ENCODE measurements at places on chromosomes 3 and 15.
A peak's percentile ranks its signal among the peaks of the same experiment; 100 is the strongest.

DNA sequence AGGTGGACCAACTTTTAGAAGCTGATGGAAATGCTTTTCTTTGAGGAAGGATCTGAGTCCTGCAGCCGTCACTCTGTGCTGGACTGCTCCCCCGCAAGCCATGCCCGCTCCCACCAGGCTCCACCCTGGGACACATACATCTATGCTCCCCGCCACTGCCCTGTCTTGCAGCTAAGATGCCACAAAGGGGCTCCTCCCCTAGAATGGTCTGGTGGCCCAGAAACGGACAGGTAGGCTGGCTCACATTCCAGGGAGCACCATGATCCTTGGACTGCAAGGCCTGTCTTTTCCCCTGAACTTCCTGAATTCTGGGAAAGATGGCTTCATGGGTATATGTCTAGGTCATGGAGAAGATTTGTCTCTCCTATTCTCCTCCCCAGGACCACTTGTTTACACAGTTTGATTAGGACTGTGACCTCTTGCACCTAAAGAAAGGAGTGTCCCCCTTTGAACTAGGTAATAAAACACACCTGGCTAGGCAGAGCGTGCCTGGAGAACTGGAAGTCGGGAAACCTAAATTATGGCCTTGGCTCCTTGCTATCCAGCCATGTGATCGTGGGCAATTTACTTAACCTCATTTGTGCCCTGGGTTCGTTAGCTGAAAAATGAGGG is 220.9 kb upstream of the BHLHE40 start:
- DNase-seq: no peak

GRCh38 chr3:124352149-124352539 is 360.2 kb upstream of the ROPN1 start:
- DNase-seq: no peak

- no peak for DNase-seq
Measured at GRCh38 chr15:56798639-56799038, 65.3 kb upstream of the ZNF280D start.

DNA sequence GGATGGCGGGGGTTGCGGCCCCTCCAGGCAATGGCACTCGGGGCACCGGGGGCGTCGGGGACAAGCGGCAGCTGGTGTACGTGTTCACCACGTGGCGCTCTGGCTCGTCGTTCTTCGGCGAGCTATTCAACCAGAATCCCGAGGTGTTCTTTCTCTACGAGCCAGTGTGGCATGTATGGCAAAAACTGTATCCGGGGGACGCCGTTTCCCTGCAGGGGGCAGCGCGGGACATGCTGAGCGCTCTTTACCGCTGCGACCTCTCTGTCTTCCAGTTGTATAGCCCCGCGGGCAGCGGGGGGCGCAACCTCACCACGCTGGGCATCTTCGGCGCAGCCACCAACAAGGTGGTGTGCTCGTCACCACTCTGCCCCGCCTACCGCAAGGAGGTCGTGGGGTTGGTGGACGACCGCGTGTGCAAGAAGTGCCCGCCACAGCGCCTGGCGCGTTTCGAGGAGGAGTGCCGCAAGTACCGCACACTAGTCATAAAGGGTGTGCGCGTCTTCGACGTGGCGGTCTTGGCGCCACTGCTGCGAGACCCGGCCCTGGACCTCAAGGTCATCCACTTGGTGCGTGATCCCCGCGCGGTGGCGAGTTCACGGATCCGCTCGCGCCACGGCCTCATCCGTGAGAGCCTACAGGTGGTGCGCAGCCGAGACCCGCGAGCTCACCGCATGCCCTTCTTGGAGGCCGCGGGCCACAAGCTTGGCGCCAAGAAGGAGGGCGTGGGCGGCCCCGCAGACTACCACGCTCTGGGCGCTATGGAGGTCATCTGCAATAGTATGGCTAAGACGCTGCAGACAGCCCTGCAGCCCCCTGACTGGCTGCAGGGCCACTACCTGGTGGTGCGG is 1.9 kb downstream of the CHST2 start:
- DNase-seq: peak; percentile 32

DNA sequence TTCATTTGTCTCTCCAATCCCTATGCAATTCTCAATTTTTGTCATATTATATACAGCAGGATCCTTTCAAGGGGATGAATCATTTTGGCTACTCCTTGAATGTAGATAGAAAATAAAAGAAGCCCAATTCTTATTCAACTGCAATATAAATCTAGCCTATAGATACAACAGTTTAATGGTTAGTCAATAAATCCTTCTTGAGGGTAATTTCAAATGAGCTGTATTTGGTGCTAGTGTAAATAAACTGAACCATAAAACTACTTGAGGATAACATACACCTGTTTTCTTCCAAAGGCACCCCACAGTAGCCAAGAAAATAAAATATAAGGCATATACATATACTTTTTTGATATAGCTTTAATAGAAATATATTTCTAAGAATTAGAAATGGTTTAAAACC is 830.3 kb downstream of the ROBO1 start:
- no peak for DNase-seq

GRCh38 chr3:49792371-49793150 is 6.2 kb upstream of the IP6K1 start:
- peak; percentile 8 for DNase-seq

DNA sequence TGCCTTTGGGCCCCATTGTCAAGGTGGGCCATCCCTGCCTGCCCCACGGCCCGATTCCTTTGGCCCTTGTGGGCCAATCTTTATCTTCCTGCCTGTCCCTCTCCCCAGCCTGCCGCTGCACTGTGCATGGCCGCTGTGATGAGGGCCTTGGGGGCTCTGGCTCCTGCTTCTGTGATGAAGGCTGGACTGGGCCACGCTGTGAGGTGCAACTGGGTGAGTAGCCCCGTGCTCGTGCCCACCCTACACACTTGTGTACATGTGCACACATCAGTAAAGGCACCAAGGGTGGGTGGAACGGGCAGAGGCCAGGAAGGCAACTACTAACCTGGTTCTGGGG is 12.2 kb downstream of the NT5DC2 start:
- no peak for DNase-seq

DNA sequence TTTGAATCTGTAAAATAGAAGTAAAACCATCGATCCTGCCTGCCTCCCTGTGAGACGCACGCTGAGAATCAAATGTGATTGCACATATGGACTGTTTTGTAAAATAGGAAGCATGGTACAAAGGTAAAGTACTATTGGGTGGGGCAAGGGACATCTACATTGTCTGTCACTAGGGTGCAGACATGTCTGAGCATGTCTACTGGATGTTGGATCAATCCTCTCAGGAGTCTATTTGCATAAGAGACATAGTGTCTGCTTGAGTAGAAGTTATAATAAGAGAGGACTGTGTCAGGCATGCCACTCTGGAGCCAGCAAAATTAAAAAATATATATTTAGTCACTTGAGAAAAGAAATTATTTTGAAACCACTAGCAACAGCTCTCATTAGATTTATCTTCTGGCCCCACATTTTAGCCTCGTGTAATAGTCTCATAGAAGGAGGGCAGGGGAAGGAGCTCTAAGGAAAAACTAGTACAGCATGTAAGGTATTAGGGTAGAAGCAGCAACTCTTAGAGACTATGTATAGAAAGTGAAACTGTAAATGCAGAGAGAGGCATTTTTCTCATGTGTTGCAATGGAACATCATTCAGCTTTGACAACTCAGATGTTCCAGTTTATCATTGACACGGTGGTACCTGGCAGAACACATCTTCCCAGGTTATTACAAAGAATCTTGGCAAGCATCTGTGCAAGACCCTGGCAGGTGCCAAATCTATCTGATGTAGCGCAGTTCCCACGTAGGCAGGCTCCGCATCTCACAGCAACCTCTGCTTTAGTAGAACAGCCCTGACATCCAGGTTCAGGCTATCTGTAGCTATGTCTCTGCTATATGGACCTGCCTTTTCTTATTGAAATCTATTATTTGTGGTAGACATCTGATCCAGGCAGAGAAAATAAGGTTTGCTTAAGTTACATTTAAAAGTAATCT is 85.2 kb upstream of the CHL1 start:
- no peak for DNase-seq

DNA sequence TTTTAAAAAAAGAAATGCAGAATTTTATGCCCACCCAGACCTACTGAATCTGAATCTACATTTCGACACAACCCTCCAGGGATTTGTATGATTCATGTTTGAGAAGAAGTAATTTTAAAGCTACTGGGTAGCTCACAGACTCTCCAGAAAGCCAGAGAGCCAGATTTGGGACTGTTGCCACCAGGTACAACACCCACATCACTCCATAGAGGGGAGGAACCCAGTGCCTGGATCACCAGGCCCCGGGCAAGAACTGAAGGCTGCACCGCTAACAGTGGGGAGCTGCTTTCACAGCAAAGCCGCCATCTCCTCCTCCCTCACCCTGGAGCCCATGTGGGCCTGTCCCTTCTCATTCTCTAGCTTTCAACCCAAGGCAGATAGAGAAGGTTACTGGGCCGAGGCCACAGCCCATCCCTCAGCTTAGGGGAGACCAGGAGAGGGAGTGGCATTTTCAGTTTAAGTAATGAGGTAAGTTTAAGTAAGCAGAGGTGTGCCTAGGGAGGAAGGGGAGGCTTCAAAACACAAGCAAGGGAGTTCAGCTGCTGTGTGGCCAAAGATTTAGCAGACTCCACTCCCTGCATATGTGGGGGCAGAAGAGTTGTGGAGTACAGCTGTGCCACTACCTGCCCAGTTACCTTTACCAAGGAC is 109.8 kb downstream of the IL12A start:
- DNase-seq: no peak

DNA sequence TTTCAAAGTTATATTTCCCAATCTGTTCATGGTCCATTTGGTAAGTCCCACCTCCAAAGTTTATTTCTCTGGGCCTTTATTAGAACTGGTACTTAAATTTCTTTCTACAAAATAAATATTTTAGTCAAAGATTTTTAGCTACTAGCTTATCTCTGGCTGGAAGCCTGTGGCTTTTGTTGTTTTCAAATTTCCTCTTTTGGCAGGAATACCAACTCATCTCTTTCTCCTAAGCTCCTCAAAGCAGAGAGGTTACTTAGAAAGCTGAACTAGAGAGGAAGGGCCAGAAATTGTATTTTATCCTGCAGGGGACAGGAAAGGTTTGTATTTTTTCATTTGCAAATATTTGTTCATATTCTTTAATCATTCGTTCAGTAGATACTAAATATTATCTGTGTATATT is 227.8 kb downstream of the TBL1XR1 start:
- no peak for DNase-seq

Measured in D721Med (cell line).